ENCODE measurements at places on chromosomes 13 and 19.
A peak's percentile ranks its signal among the peaks of the same experiment; 100 is the strongest.

- DNase-seq, result no peak
These were observed 21.3 kb upstream of the SLC7A9 start for GRCh38 chr19:32890841-32891240.

DNA sequence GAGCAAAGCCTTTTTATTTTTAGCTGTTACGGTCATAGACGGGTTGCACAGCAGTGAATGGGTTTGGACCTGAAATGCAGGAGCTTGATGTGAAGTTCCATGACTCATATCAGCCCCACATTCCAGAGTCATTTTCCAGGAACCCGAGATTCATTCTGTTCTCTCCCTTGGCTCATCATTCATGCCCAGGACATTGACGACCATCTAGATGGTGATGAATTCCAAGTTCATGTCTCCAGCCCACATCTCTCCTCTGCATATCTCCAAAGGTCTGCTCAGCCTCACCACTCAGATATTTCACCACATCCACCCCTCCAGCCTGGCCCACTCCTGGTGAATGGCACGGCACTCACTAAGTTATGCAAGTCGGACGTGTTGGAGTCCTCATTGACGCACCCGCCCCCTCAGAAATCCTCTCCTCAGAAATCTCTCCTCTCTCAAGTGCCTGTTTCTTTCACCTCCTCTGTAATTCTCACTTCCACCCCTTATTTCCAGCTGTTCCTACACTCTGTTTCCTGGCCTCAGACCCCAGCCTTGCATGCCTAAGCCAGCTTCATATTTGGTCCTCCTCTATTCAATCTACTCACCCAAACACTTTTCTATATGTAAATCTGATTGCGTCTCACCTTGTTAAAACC is 83.1 kb downstream of the ALOX5AP start:
- no peak for DNase-seq

GRCh38 chr13:30376426-30377311 is 45.6 kb upstream of the UBE2L5 start:
- peak; percentile 65 for DNase-seq

GRCh38 chr19:7535998-7536695 is 630 bp downstream of the PNPLA6 start:
- no peak for DNase-seq

DNA sequence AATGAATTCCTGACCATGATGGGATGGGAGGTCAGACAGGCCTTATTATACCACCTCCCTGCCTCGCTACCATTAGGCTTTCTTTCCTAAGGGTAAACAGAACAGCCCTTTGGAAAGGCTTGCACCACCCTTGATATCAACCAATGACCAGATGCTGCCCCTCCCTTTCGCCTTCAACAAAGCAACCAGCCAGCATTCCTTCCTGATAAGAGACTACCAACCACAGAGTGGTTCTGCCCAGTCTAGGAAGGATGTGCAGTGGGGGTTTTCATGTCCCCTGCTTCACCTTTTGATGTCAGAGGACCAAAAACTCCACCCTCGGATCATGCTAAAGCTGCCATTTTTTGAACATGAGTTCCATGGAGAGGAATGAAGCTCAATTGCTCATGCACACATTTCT is 21.7 kb downstream of the TEX30 start:
- DNase-seq, result no peak

- DNase-seq, result no peak
These were observed 39.8 kb downstream of the GATAD2A start for GRCh38 chr19:19445288-19445687.

GRCh38 chr19:10112037-10112761 is 706 bp downstream of the P2RY11 start:
- peak; percentile 46 for DNase-seq

- no peak for DNase-seq
These were observed 1718.7 kb downstream of the EFNB2 start for GRCh38 chr13:104816726-104817125.

DNA sequence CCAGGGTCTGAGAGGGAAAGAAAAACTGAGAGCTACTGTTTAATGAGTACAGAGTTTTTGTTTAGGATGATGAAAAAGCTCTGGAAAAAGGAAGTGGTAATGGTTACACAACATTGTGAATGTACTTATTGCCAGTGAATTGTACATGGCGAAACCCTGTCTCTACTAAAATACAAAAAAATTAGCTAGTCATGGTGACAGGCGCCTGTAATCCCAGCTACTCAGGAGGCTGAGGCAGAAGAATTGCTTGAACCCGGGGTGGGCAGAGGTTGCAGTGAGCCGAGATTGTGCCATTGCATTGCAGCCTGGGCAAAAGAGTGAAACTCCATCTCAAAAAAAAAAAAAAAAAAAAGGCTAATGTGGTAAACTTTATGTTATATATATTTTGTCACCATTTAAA is 96.3 kb downstream of the VWA8 start:
- no peak for DNase-seq

DNA sequence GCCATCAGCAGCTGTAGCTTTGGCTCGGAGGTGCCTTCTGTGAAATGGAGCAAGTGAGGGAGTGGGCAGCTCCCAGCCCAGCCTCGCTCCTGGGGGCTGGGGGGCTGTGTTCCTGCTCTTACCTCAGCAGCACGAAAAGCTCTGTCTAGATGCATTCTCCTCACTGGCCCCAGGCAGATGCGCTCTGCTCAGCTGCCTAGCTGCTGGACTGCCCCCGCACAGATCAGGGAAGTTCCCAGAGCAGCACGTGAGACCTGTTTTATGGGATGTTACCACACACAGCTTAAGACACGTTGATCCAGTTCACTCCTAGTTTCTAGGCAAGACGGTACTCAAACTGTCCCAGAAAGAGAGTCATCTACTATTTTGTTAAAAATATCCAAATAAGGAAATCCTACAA is 13.6 kb downstream of the LCP1 start:
- no peak for DNase-seq

DNA sequence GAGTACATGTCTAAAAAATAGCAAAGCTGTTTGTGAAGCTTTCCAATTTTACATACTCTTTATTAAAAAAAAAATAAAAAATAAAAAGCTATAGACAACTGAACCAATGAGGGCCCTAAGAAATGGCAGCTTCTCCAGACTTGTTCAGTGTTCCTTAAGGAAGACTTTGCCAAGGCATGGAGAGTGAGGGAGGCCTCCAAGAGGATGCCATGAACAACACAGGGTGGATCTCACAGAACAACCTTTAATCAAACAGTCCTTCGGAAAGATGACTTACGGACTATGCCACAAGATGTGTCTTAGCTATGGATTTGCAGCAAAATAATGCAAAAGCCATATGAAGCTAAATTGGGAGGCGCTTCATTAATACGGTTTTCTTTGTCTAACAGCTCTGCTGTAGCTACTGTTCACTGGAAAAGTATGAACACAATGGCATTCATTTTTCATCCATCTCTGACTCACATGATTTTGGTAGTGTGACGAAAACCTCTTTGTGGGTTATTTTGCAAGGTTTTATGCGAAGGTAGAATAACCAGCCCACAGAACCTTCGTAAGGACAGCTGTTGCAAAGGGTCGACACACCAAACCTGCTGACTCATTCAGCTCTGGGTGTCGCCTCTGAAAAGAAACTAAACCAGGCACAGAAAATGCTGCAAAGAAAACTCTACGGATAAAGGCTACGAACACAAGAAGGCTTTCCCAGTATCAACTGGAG is 27.7 kb downstream of the EFNB2 start:
- no peak for DNase-seq

DNA sequence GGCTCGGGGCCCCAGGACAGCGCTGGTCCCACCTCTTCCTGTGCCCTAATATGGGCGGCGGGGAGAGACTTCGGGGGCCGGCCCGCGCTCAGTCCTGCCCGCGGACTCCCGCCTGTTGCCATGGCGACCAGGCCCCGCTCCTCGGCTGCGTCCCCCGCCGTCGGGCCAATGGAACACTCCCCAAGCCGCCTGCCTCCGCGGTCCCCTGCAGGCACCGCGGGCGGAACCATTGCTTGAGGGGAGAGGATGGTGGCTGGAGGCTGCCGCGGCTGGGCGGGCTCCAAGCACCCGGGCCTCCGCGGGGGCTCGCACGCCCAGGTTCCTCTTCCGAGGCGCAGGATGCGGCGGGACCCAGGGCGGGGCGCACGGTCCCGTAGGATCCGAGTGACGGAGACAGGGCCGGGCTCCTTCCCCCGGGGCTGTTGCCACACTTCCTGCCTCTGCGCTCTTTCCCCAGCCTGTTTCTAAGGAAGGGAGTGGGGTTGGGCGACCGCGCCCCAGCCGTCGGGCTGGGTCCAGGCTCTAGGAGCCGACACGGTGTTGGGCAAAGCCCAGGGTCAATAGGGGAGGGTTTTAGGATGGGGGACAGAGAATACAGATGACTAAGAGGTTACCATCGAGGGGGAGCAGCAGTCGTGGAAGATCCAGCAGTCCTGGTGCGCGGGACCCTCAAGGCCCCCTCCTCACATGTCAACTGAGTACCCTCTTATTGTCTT is 1.2 kb upstream of the JUNB start:
- peak; percentile 86 for DNase-seq
